ENCODE measurements at places on chromosomes 2 and 18.

DNA sequence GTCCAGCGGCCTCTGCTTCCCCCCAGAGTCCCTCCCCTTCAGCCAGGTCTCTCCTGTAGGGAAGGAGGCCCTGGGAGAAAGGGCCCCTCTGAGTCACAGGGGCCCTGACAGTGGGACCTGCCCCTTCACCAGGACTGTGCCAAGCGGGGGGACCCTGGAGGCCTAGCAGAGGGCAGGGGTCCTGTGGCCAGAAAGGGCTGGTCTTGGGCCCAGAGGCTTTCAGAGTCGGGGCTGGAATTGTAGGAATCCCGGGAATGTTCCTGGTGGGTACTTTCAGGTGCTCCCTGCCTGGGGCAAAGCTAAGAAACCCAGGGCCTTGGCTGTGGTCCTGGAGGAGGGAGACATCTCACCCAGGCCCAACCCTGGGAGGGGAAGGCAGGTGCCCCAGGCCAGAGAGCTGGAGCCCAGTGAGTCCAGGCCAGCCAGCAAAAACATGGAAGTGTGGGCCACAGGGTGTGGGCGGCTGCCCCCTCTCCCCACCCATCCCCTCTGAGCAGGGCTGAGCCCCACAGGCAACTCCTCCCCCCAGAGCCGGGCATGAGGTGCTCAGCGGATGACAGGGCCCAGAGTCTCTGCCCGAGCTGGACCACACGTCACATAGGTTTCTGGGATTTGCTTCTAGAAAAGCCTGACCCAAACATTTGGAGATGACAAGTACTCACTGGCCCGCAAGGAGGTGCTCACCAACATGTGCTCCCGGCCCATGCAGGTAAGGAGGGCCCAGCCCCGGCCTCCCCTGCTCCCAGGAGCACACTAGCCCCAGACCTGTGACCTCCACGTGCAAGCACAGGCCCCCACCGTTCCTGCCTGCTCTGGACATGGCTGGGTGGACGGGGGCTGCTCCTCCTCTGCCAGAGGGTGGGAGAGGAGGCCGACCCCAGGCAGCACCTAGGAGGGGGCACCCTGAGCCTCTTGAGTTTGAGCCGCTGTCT, 48.2 kb upstream of the ALPP start:
- H3K27ac ChIP-seq, result no peak overlapping the region
- no peak for DNase-seq
- no peaks in the 10 kb centered on the region for H3K27me3 ChIP-seq
- H3K4me1 ChIP-seq, result no peaks in the 10 kb centered on the region

DNA sequence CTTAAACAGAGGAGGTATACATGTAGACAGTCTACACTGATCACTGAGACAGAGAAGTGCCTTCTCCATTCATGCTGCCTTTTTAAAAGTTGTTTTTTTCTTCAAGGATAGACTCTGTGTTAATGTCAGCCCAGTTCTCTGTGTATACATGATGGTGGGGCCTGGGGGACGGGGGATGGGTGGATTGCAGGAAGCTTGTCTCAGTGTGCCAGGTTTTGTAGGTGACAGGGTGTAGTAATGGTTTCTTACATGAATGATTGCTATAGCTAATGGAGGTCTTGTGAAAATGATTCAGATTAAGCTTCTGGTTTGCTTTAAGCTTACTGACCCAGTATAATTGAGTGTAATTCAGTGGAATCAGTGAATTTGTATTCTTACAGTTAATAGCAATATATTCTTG, 423.6 kb downstream of the PTPRM start:
- no peak for DNase-seq
- H3K4me1 ChIP-seq, result no peaks in the 10 kb centered on the region
- H3K27ac ChIP-seq, result no peak overlapping the region
- peaks cover 28% of the 10 kb centered on the region for H3K36me3 ChIP-seq
- H3K4me3 ChIP-seq, result no peak overlapping the region

DNA sequence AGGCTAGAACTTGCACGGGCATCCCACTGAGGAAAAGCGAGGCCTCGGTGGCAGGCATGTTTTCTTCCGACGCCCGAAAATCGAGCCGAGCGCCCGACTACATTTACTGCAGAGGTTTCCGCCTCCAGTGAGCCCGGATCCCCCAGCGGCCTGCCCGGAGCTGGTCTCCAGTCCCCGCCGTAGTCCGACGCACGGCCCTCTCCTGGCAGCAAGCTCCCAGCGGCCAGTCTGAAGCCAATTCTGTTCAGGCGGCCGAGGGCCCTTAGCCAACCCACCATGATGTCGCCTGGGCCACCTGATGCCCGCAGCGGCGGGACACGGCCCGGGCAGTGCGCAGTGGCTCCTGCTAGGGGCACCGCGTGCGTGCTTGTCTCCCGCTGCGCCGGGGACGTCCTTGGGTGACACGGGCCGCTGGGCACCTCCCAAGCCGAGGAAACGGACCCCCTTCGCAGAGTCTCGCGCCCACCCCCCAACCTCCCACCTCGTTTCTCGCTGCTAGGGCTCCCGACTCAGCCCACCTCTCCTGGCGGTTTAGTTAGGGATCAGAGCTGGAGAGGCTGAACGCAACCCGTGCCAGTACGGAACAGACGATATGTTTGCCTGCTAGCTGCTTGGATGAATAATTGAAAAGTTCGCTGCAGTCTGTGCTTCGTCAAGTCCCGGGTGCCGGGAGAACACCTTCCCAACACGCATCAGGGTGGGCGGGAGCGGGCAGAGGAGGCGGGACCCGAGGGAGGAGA, 5.3 kb downstream of the ONECUT2 start:
- H3K36me3 ChIP-seq, result no peaks in the 10 kb centered on the region
- H3K4me1 ChIP-seq, result peaks cover 30% of the 10 kb centered on the region
- no peak overlapping the region for H3K27ac ChIP-seq

GRCh38 chr18:61597316-61597715, 264.1 kb downstream of the CDH20 start:
- peaks cover 37% of the 10 kb centered on the region for H3K27me3 ChIP-seq
- no peak for DNase-seq
- H3K4me1 ChIP-seq, result peaks cover 23% of the 10 kb centered on the region
- H3K4me3 ChIP-seq, result no peak overlapping the region
- no peak overlapping the region for H3K27ac ChIP-seq
- H3K36me3 ChIP-seq, result no peaks in the 10 kb centered on the region

GRCh38 chr2:146801886-146802285, 1042.9 kb upstream of the ACVR2A start:
- H3K4me3 ChIP-seq, result no peak overlapping the region
- no peaks in the 10 kb centered on the region for H3K36me3 ChIP-seq
- no peak overlapping the region for H3K27ac ChIP-seq
- DNase-seq, result no peak
- H3K27me3 ChIP-seq, result no peaks in the 10 kb centered on the region

- DNase-seq, result no peak
- no peaks in the 10 kb centered on the region for H3K4me1 ChIP-seq
- no peak overlapping the region for H3K27ac ChIP-seq
- no peaks in the 10 kb centered on the region for H3K27me3 ChIP-seq
These were observed 318.0 kb downstream of the ZEB2 start for GRCh38 chr2:144201868-144202468.

- no peak overlapping the region for H3K4me3 ChIP-seq
- DNase-seq, result no peak
- no peaks in the 10 kb centered on the region for H3K36me3 ChIP-seq
- no peak overlapping the region for H3K27ac ChIP-seq
These were observed 175.1 kb downstream of the FAM210A start for GRCh38 chr18:13551305-13551603.

GRCh38 chr2:217937446-217937845, 65.3 kb downstream of the TNS1 start:
- H3K36me3 ChIP-seq, result no peaks in the 10 kb centered on the region
- DNase-seq, result no peak
- H3K4me3 ChIP-seq, result no peak overlapping the region

- H3K27me3 ChIP-seq, result no peaks in the 10 kb centered on the region
- no peak overlapping the region for H3K27ac ChIP-seq
- H3K4me1 ChIP-seq, result peaks cover 11% of the 10 kb centered on the region
These were observed 65.9 kb downstream of the MGAT5 start for GRCh38 chr2:134319596-134320254.

DNA sequence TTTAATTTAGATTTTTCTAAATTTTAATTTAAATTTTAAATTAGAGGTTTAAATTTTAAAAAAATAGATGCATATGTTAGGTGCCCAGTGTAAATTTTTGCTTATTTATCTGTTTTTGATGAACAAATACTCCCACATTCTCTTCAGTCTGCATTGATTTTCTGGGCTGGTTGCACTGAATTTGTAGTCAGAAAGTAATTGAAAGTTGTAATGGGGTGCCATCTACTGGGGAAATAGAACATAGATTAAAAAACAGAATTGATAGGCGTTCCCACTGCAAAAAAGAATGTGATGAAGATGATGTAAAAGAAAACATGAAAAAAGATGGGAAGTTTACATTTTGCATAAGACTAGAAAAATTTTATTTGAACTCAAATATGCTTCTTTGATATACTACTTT, 51.7 kb upstream of the CCDC85A start:
- H3K27me3 ChIP-seq, result no peaks in the 10 kb centered on the region
- no peak for DNase-seq

DNA sequence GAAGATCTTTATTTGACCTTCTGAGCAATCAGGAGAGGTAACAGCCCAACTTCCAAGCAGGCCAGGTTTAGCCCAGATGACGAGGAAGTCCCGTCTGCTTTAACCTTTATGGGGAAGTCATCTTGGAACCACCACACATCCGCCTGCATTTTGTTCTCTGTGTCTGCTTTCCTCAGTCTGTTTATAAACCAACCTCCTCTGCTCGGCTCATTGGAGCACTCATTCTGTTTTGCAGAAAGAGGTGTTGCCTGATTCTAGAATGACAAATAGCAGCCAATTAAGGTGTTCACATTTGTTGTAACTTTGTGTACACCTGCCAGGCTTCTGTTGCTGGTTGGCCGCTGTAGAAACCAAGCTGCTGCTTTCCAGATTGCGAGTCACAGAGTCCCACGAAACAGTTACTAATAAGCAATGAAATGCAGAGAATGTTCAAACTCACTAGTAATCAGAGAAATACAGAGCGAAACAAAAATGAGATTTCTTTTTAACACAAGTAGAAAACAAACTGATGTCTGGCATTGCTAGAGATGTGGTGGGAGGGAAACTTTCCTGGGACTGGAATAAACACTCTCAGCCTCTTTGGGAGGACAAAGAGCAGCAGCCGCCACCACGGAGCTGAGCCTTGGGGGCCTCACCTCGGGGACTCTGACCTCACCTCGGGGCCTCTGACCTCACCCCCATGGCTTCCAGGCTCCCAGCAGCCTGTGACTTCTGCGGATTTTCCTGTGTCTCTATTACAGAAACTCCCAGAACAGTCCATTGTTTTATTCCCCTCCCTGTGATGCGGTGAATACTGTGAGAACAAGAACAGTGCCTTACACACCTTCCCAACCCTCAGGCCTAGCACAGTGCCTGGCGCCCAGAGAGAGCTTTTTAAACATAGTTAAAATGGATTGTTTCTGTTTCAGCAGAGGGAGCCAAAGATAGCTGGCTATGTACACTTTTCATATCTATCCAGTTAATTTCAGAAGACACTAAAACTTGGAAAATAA, 64.0 kb downstream of the MBP start:
- peaks cover 49% of the 10 kb centered on the region for H3K4me1 ChIP-seq
- H3K27ac ChIP-seq, result peak overlapping the region; percentile 78
- DNase-seq, result no peak

- DNase-seq, result no peak
- no peaks in the 10 kb centered on the region for H3K4me1 ChIP-seq
- no peak overlapping the region for H3K27ac ChIP-seq
- H3K27me3 ChIP-seq, result no peaks in the 10 kb centered on the region
These were observed 78.5 kb downstream of the PMS1 start for GRCh38 chr2:189862751-189863150.

- DNase-seq, result no peak
- no peaks in the 10 kb centered on the region for H3K4me1 ChIP-seq
- peaks cover 1% of the 10 kb centered on the region for H3K36me3 ChIP-seq
- peaks cover 4% of the 10 kb centered on the region for H3K27me3 ChIP-seq
- H3K27ac ChIP-seq, result no peak overlapping the region
These were observed 44.9 kb upstream of the LONRF2 start for GRCh38 chr2:100367163-100367562.

GRCh38 chr2:234635284-234635683, 138.4 kb upstream of the ARL4C start:
- peaks cover 3% of the 10 kb centered on the region for H3K36me3 ChIP-seq
- DNase-seq, result no peak
- peaks cover 31% of the 10 kb centered on the region for H3K4me1 ChIP-seq
- peaks cover 21% of the 10 kb centered on the region for H3K27me3 ChIP-seq
- H3K27ac ChIP-seq, result no peak overlapping the region

- H3K4me3 ChIP-seq, result peak overlapping the region; percentile 28
- H3K27me3 ChIP-seq, result peaks cover 35% of the 10 kb centered on the region
- peaks cover 50% of the 10 kb centered on the region for H3K4me1 ChIP-seq
- no peaks in the 10 kb centered on the region for H3K36me3 ChIP-seq
These were observed 3.3 kb upstream of the CCBE1 start for GRCh38 chr18:59700535-59700967.

DNA sequence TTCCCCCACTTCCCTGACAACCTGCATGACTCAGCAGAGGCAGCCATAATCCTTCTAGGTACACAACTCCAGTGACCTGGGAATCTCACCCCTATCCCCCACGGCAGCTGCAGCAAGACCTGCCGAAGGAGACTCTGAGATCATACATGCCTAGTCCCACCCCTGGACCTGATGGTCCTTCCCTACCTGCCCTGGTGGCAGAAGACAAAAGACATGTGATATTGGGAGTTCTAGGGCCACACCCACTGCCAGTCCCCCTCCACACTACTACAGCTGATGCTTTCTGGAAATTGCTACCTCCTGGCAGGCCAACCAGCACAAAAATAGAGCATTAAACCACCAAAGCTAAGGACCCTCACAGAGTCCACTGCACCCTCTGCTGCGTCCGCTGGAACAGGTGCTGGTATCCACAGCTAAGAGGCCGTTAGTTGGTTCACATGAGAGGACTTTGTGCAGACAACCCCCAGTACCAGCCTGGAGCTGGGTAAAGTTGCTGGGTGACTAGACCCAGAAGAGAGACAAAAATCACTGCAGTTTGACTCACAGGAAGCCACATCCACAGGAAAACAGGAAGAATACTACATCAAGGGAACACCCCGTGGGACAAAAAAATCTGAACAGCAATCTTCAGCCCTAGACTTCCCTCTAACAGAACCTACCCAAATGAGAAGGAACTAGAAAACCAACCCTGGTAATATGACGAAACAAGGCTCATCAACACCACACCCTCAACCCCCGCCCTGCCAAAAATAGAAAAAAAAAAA, 12.5 kb downstream of the MARCO start:
- no peak overlapping the region for H3K4me3 ChIP-seq
- peaks cover 2% of the 10 kb centered on the region for H3K36me3 ChIP-seq
- DNase-seq, result no peak

GRCh38 chr18:57619876-57620275, 1.8 kb downstream of the NARS1 start:
- no peak for DNase-seq
- H3K27ac ChIP-seq, result no peak overlapping the region
- H3K36me3 ChIP-seq, result peaks cover 14% of the 10 kb centered on the region
- H3K4me1 ChIP-seq, result peaks cover 13% of the 10 kb centered on the region
- H3K4me3 ChIP-seq, result peak overlapping the region; percentile 97
